ENCODE measurements at places on chromosomes 4 and X. TPM values are rescaled to one million over a fixed set of nuclear protein-coding genes. Genes with fewer than 3 reads are reported as not detected.

The TKTL1 gene
- under 0.01 TPM for total RNA-seq

DNA sequence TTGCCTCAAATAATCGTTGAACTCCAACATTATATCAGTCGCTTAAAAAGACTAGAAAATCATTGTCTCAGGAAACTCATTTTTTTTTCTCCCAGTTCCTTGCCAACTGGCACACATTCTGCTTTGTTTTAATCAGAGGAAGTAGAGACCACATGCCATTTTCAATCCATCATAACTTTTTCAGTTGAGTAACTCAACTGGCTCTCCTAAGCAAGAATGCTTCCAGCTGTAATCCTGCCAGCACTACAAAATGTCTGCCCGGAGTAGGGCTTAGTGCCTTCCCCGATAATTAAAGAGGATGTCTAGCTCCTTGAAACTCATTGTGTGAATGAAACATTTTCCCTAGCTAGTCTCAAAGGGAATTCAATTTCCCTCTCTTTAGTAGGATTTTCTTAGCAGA, 33.0 kb downstream of the FREM3 start:
- H3K27me3 ChIP-seq, result no peaks in the 10 kb centered on the region
- DNase-seq, result no peak

The POLA1 gene
- 7.3 TPM for total RNA-seq

The GPR143 gene
- total RNA-seq, result 1.4 TPM

DNA sequence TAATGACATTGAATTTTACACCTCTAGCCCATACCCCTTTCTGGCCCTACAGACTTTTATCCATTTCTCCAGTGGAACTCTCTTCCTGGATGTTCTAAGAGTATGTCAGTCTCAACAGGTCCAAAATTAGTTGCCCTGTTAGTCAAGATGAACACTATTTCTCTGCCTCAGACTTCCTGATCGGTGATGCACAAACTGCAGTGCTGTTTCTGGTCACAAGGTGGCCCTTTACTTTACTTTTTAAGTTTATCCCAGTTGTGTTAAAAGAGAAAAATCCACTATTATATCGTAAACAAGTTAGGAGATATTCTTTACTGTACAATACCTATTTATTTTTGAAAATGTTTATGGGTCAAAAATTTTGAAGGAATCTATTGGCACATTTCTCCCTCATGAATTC, 13.1 kb downstream of the TCEAL7 start:
- H3K27ac ChIP-seq, result no peak overlapping the region
- H3K27me3 ChIP-seq, result peaks cover 2% of the 10 kb centered on the region
- H3K36me3 ChIP-seq, result no peaks in the 10 kb centered on the region
- DNase-seq, result no peak
- H3K4me3 ChIP-seq, result no peak overlapping the region

DNA sequence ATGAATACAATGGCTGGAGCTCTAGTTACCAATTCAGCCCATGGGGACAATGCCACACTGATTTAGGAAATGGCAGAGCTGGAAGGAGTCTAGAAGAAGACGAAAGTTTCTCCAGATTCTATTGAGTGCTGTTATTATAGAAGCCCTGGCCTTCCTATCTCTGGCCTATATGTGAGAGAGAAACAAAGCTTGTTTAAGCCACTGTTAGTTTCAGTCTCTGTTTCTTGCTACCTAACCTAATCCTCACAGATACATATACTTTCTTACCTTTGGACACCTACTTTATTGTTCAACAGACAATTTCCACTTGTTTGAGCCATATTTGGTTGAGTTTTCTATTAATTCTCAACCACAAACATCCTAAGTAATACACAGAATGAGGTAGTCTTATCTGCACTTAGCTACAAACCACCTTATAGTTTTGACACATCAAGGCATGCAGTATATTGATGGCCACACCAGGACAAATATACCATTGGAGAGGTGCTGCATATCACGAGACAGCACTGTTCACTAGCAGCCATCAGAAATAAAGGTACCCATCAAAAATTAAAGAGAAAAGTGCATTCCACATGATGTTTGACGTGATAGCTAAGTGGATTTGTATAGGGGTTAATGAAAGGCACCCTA, 190.2 kb downstream of the SMIM20 start:
- no peaks in the 10 kb centered on the region for H3K4me1 ChIP-seq
- no peak overlapping the region for H3K4me3 ChIP-seq
- H3K27ac ChIP-seq, result no peak overlapping the region
- no peaks in the 10 kb centered on the region for H3K36me3 ChIP-seq
- H3K27me3 ChIP-seq, result no peaks in the 10 kb centered on the region

DNA sequence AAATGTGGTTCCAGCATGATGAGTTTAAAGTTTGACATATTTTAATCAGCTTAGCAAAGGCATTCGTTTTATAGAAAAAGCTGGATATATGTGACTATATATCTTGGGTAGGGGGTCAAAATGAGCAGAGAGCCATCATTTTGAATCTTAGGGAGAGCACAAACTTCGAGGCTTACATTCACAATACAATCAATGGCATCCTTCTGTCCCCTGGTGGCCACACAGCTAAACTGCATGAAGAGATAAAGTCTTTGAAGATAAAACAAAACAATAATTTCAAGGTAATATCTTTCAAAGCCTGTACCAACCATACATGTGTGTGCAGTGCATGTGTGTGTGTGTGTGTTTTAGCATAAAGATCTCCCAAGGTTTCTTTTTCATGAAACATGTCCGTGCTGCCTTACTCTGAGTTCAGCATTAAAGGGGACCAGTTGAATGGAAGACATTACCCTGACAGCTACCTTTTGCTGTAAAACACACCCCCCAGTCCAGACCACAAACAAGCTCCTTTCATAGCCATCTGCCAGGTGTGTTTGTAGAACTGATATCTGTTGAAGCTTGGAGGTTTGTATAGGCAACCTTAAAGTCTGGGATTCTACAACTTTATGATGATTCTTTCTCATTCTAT, 22.0 kb downstream of the DYNLT3 start:
- peaks cover 2% of the 10 kb centered on the region for H3K4me1 ChIP-seq
- no peak overlapping the region for H3K4me3 ChIP-seq

The FGFRL1 gene
- 15.2 TPM for total RNA-seq

Measured in liver (tissue), 10 donors.